ENCODE measurements at places on chromosomes 5 and 9. TPM values are rescaled to one million over a fixed set of nuclear protein-coding genes. Genes with fewer than 3 reads are reported as not detected.

ZNF474 gene
- 1.0 TPM for total RNA-seq

PTBP3 gene
- 31.2 TPM for total RNA-seq

CAMK4 gene
- 0.19 TPM for total RNA-seq

WNT8A gene
- total RNA-seq, result 0.23 TPM

ANGPTL2 gene
- total RNA-seq, result 1.4 TPM

GRCh38 chr5:169716287-169716686 is 79.2 kb downstream of the DOCK2 start:
- ATAC-seq, result no peak

DNA sequence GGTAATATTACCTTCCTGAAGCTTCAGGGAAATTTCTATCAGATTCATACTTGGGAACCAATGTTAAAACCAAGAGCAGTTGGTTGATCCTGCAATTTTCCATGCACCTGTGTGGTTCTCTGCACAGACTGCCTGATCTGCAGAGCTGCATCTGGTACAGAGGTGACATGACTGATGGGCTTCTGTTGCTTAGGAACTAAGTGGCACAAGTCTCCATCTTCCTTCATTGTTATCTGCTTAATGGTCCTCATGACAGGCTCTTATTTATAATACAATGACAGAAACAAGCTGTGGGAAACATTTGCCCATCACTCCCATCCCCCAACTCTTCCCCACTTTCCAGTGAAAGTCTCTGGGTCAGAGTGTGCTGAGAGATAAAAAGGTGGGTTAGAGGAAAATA is 799.1 kb downstream of the TAF11L14 start:
- peak; percentile 99 for ATAC-seq

DNA sequence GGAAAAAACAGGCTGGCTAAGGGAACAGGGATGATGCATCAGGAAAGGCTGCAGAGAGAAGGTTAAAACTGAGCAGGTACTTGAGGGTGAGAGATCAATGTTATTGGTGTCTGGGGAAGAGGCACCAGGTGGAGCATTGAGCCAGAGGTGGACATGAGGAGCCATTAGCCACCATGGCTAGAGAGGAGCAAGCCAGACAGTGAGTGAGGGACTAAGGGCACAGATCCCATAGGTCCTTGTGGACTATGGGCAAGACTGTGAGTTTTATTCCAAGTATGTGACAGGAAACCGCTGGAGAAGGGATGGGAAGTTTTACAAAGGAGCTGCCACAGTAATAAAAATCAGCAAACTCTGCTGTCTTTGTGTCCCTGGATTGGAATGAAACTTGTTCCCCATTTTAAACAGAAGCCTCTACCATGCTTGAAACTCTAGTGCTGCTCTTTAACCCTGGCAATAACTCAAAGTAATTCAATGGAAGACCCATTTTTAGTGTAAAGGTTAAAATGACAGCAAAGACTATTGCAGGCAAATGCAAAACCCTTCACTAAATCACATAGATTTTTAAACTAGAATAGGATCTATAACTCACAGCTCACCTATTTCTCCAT is 349.8 kb downstream of the ENC1 start:
- no peak for ATAC-seq

GRCh38 chr9:19469271-19469670 is 60.5 kb downstream of the ACER2 start:
- ATAC-seq, result no peak

- no peak for ATAC-seq
Observed at GRCh38 chr5:129972465-129973141, 68.3 kb downstream of the CHSY3 start.

DNA sequence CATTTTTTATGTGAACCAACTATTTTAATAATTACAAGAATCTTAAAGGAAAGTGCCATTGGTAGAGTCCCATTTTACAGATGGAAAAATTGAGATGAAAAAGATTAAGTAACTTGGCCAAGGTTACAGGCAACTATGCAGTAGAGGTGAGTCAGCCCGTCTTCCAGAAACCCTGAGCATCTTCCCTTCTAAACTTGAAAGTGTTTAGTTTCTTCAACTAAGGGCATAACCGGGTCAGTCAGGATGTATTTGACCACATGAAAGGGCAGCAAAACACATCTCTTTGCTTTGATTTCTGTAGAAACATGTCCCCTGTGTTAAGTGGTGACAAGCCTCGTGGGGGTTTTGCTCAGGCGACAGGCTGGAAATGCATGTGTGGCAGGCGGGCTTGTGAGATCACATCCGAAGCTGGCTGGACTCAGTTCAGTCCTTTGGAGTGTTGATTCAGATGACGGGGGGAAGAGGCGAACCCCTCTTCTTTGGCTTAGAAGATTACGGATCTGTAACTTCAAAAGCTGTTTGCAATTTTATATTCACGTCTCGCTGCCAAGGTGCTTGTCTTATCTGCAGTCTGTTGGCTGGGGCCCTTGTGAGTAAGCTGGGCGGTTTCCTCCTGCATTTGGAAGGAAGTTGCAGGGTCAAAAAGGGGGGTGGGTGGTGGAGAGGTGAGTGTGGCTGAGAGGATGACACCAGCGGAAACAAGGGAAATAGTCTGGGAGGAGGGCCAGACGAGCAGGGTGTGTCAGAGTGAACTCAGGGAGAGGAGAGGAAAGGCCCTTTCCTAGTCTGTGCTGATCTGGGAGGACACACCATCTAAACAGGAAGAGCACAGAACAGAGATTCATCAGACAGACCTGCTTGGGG is 78.9 kb upstream of the RPS23 start:
- ATAC-seq, result peak; percentile 76

DNA sequence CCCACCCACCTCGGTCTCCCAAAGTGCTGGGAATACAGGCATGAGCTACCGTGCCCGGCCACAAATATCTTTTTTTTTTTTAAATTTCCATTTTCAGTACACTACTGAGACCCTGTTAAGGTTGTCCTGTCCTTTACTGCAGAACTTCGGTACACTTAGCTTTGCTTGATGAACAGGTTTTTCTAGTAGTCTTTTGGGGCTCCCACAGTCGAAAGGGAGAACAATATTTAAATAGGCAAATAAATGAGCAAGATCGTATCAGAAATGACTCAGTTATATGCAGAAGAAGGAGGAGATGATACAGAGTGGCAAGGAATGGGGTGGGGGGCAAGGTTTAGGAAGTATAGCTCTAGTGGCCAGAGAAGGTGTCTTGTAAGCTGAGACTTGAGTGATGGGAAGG is 52.7 kb downstream of the MSX2 start:
- ATAC-seq, result no peak

GRCh38 chr5:93621327-93621798 is 38.3 kb downstream of the NR2F1 start:
- ATAC-seq, result peak; percentile 86

- no peak for ATAC-seq
Observed at GRCh38 chr5:35009657-35010056, 38.1 kb downstream of the AGXT2 start.

GRCh38 chr9:91694081-91694870 is 255.8 kb downstream of the ROR2 start:
- ATAC-seq, result no peak

DNA sequence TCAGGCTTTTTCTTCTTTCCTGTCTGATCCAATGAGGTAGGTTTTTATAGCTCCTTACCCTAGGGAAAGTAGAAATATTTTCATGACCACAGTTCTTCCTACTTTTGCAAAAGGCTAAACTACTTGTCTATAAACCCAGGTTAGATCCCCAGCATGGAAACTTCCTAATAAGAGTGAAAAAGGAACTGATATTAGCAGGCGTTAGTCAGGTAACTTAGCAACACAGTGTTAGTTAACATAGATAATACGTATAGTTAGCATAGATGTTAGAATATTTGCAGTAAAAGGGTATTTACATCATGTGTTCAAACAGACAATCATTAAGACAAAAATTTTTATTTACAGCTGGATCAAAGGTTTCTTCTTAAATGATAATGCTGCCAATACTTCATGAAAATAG is 162.9 kb upstream of the DAB2 start:
- ATAC-seq, result no peak

GRCh38 chr9:127066851-127067136 is 55.6 kb downstream of the ANGPTL2 start:
- ATAC-seq, result no peak

GRCh38 chr5:137622850-137623249 is 113.0 kb downstream of the KLHL3 start:
- ATAC-seq, result no peak

- no peak for ATAC-seq
Observed at GRCh38 chr9:26833792-26834191, 58.8 kb downstream of the CAAP1 start.

- no peak for ATAC-seq
Observed at GRCh38 chr9:13806714-13807113, 507.2 kb downstream of the NFIB start.

GRCh38 chr9:99577351-99577750 is 244.3 kb upstream of the NR4A3 start:
- ATAC-seq, result no peak
